ENCODE measurements at places on chromosomes 12 and 14. TPM values are rescaled to one million over a fixed set of nuclear protein-coding genes. Genes with fewer than 3 reads are reported as not detected.

RESF1 gene
- polyA plus RNA-seq = 10.6 TPM

TTC9 gene
- polyA plus RNA-seq = 0.04 TPM

TDRD9 gene
- 0.05 TPM for polyA plus RNA-seq

GRIP1 gene
- polyA plus RNA-seq = not detected

HIF1A gene
- 262 TPM for polyA plus RNA-seq

LRRC10 gene
- not detected for polyA plus RNA-seq

CLEC6A gene
- polyA plus RNA-seq = not detected

TMEM260 gene
- polyA plus RNA-seq = 13.8 TPM

HOXC5 gene
- not detected for polyA plus RNA-seq

HCAR2 gene
- not detected for polyA plus RNA-seq

OR4K1 gene
- not detected for polyA plus RNA-seq

VRTN gene
- polyA plus RNA-seq = not detected

SERPINA1 gene
- 1.9 TPM for polyA plus RNA-seq

LGALS3 gene
- polyA plus RNA-seq = 383 TPM

FITM1 gene
- 0.07 TPM for polyA plus RNA-seq

GPR162 gene
- polyA plus RNA-seq = 7.6 TPM

TBK1 gene
- polyA plus RNA-seq = 27.2 TPM

KCNMB4 gene
- polyA plus RNA-seq = 0.14 TPM

ASCL1 gene
- polyA plus RNA-seq = not detected

FBXO21 gene
- 38.9 TPM for polyA plus RNA-seq

TMEM30B gene
- polyA plus RNA-seq = 0.24 TPM

MUCL1 gene
- polyA plus RNA-seq = not detected

DAO gene
- polyA plus RNA-seq = not detected

KRT77 gene
- not detected for polyA plus RNA-seq

STXBP6 gene
- polyA plus RNA-seq = 0.16 TPM

PLEKHA5 gene
- polyA plus RNA-seq = 19.5 TPM

APOF gene
- polyA plus RNA-seq = not detected

TULP3 gene
- 48.7 TPM for polyA plus RNA-seq

ADAMTS20 gene
- polyA plus RNA-seq = not detected

RIPK3 gene
- polyA plus RNA-seq = 0.09 TPM

C14orf132 gene
- 47.7 TPM for polyA plus RNA-seq

RAD9B gene
- 0.26 TPM for polyA plus RNA-seq

AICDA gene
- polyA plus RNA-seq = not detected

PELI2 gene
- polyA plus RNA-seq = 25.7 TPM

AGAP2 gene
- 0.06 TPM for polyA plus RNA-seq

TMPRSS12 gene
- polyA plus RNA-seq = not detected

COX8C gene
- not detected for polyA plus RNA-seq

C3AR1 gene
- 0.52 TPM for polyA plus RNA-seq

SRRM4 gene
- polyA plus RNA-seq = not detected

MFAP5 gene
- polyA plus RNA-seq = 0.60 TPM

SERPINA12 gene
- polyA plus RNA-seq = not detected

SYCP3 gene
- 0.06 TPM for polyA plus RNA-seq

TAS2R7 gene
- not detected for polyA plus RNA-seq

TMEM119 gene
- polyA plus RNA-seq = 67.0 TPM

WIF1 gene
- polyA plus RNA-seq = not detected

BORCS5 gene
- 13.6 TPM for polyA plus RNA-seq
